Body of pancreas (tissue), 4 donors: ENCODE measurements at places on chromosomes 12 and 14. TPM values are rescaled to one million over a fixed set of nuclear protein-coding genes. Genes with fewer than 3 reads are reported as not detected.
A peak's percentile ranks its signal among the peaks of the same experiment; 100 is the strongest.

DNA sequence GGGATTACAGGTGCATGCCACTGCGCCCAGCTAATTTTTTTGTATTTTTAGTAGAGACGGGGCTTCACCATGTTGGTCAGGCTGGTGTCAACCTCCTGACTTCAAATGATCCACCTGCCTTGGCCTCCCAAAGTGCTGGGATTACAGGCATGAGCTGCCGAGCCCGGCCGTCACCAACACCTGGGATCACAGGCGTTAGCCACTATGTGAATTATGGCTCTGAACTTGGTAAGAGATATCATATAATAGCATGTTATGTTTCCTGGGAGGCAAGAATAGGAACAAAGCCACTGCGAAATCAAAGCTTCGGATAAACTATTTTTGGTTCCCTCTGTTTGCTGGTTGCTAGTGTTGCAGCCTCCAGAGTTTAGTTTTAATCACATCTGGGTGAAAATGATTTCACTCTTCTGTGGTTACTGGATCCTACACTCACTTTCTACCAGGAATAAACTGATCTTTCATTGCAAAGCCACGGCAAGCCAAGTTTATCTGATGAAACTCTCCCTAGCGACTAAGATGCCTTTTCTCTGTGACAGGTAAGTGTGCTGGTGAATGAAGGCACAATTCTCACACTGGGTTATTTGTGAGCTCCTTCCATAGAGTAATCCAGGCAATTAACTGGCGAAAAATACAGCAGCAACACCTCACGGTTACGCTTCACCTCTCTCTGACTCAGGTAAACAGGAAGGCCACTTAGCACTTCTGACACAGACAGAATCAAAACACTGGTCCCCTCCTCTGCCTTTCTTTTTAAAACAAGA, 16.7 kb downstream of the SNRNP35 start:
- peaks cover 2% of the 10 kb centered on the region for H3K36me3 ChIP-seq
- DNase-seq, result no peak
- no peak overlapping the region for H3K27ac ChIP-seq
- H3K4me1 ChIP-seq, result no peaks in the 10 kb centered on the region
- no peak overlapping the region for H3K4me3 ChIP-seq

- no peak for DNase-seq
- no peak overlapping the region for H3K4me3 ChIP-seq
- no peaks in the 10 kb centered on the region for H3K27me3 ChIP-seq
- H3K4me1 ChIP-seq, result no peaks in the 10 kb centered on the region
- no peak overlapping the region for H3K27ac ChIP-seq
These were observed 70.5 kb downstream of the TBC1D30 start for GRCh38 chr12:64894827-64895475.

DNA sequence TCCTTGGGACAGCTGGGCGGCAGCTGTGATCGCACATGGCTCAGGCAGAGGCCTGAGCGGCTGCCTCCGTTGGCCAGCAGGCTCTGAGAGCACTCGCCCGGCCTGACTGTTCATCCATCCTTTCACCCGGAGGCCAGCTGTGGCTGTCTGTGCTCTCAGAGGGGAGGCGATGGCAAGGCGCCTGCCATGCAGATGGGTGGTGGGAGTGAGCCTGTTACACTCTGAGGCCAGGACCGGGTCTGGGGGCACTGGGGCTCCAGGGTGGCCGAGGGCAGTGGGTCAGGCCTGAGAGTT, 292.3 kb downstream of the TMEM121 start:
- DNase-seq, result no peak
- no peak overlapping the region for H3K27ac ChIP-seq
- H3K36me3 ChIP-seq, result no peaks in the 10 kb centered on the region
- H3K4me1 ChIP-seq, result no peaks in the 10 kb centered on the region

Gene HOXC10
- total RNA-seq, result not detected

DNA sequence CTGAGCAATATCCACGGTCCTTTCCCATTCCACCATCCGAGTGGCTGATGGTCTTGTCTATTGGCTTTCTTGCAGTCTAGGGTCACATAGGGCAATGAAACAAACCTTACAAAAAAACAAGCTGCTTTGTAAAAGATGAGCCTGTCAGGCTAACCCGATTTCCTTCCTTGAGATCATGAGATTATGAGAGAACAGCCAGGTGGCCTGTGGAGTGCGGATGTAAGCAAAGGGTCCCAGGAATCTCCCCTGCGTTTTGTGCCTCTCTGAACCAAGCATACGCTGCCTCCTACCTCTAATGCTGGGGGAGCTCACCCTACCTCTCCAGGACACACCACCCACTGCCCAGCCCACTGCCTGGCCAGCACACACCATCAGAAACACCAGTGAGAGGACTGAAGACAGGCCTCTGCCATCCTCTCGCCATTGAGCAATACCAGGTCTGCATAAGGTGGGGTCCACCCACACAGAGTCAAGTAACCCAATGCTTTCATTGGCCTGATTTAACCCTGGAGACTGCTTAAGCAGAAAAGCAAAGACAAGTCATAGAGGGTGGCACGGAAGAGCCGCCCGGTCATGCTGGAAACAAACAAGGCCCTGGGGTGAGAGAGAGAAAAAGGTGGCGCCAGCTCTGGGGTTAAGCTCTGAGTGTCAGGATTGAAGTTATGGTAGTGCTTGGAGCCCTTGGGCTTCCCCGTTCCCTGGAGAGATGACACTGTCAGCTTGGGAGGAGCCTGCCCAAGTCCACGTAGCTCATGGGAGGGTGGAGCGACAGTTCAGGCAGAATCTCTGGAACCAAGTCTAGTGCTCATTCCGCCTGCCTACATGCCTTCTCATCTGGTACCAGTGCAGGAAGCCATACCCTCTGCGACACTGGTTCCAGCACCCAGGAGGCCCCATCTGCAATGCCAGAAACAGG, 46.6 kb downstream of the CALM1 start:
- DNase-seq, result no peak
- H3K36me3 ChIP-seq, result no peaks in the 10 kb centered on the region
- no peak overlapping the region for H3K4me3 ChIP-seq

Gene LTBR
- 111 TPM for total RNA-seq

Gene CLEC4D
- not detected for total RNA-seq

DNA sequence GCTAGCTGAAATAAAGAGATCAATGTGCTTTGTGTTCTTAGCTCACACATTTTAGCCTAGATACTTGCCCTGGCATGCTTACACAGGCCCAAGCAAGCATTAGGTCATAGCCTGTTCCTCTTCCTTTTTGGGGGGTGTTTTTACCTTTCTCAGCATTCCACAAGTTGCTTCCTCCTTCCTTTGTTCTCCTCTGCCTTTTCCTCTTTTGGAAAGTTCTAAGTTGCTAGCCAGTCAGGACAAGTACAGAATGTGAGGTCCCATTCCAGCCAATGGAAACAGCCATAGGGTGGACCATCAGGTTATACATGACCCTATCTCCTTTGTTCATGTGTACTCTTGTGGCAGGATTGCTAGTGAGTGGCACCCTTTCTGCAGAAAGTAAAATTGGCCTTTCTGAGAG, 154.9 kb downstream of the RASSF9 start:
- H3K27me3 ChIP-seq, result no peaks in the 10 kb centered on the region
- DNase-seq, result no peak
- H3K27ac ChIP-seq, result no peak overlapping the region
- no peak overlapping the region for H3K4me3 ChIP-seq

DNA sequence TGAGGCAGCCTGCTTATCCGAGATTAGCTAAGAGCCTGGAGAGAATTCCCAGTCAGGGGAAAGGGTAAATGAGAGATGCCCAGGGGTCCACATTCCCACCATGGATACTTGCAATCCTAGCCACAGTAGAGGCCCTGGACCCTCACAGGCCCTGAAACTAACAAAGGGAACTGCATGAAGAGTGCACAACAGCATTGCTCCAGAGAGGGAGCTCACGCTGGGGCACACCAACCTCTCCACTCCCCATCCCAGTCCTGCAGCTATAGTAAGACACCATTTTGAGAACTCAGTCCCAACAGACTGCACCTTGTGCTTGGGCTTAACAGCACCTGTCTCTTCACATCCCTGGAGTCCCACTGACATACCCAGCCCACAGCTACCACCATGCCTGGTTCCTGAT, 30.5 kb downstream of the CEP83 start:
- H3K27me3 ChIP-seq, result no peaks in the 10 kb centered on the region
- H3K27ac ChIP-seq, result no peak overlapping the region
- H3K36me3 ChIP-seq, result no peaks in the 10 kb centered on the region
- H3K4me1 ChIP-seq, result peaks cover 28% of the 10 kb centered on the region
- H3K4me3 ChIP-seq, result no peak overlapping the region

DNA sequence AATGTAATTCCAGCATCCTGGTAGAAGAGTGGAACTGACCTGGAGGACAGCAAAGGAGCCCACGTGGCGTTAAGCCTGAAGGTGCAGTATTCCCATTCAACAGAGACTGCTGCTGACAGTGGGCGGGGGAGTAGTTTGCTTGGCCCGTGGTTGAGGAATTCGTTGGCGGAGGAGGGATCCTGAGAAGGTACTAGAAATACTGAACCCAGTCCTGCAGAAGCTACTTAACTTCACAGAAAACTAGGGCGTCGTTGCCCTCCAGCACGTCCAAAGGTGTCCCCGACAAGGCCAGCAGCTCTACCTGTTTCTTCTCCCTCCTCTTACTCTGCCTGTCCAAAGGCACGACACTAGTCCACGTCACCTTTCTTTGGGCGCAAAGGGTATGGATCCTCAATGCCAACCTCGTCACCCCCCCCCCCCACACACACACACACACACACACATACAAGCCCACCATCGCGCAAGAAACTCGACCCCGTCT, 303 bp downstream of the PUS7L start:
- no peaks in the 10 kb centered on the region for H3K36me3 ChIP-seq
- H3K27ac ChIP-seq, result peak overlapping the region; percentile 59
- H3K4me3 ChIP-seq, result peak overlapping the region; percentile 38
- no peaks in the 10 kb centered on the region for H3K27me3 ChIP-seq
- H3K4me1 ChIP-seq, result peaks cover 59% of the 10 kb centered on the region

Gene PLEKHH1
- total RNA-seq, result 54.7 TPM

Gene ARHGAP5
- total RNA-seq, result 58.4 TPM

DNA sequence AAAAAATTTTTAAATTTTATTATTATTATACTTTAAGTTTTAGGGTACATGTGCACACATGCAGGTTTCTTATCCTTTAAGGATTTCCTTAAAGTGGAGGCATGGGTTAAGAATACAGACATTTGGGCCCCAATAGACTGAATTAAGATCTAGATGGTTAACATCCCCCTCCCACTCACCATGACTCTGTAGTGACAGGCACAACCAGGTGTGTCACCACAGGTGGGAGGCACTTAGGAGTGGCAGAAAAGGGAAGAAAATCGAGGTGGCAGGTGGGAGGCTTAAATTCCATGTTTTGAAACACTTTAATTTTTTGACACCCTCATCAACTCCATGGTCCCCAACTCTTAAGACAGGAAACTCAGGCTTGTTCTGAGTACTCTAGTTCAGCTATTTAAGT, 37.6 kb upstream of the GRIP1 start:
- no peaks in the 10 kb centered on the region for H3K27me3 ChIP-seq
- H3K4me3 ChIP-seq, result no peak overlapping the region
- no peaks in the 10 kb centered on the region for H3K36me3 ChIP-seq
- no peak for DNase-seq

Gene CLEC7A
- total RNA-seq, result 5.7 TPM

Gene LHX5
- total RNA-seq, result not detected

DNA sequence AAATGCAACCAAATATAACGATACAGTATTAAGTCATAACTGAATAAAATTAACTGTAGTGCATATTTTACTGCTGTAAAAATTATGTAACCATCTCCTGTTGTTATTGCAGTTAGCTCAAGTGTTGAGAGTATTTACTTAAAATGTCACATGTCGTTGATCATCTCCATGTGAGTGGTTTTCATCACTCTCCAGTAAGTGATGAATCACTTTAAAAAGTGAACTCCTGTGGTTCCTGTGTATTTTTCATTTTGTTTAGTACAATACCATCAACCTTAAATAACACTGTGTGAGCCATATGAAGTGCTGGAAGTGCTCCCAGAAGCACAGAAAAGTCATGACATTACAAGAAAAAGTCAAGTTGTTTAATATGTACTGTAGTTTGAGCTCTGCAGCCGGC, 104.7 kb upstream of the SLCO1B1 start:
- H3K36me3 ChIP-seq, result no peaks in the 10 kb centered on the region
- H3K4me3 ChIP-seq, result no peak overlapping the region
- H3K27me3 ChIP-seq, result no peaks in the 10 kb centered on the region

DNA sequence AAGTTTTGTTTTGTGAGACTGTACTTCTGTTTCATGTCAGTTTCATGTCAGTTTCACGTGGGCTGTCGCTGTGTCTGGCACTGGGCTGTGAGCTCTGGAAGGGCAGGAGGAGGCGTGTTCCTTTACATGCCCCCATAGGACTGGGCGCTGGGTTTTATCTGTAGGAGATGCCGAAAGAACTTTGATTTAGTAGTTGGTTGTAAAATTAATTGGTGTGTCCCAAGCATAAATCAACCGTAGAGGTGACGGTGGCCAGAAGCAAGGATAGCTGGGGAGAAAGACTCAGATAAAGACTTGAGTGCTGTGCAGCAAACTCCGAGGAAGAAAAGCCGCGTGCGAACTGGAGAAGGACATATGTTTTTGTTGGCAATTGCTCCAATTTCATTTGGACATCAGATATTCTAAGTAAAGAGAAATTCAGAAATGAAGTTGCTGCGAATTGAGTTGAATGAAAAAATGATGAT, 182.5 kb downstream of the VRK1 start:
- DNase-seq, result no peak
- no peak overlapping the region for H3K4me3 ChIP-seq
- H3K4me1 ChIP-seq, result no peaks in the 10 kb centered on the region
- H3K36me3 ChIP-seq, result no peaks in the 10 kb centered on the region
- H3K27me3 ChIP-seq, result no peaks in the 10 kb centered on the region
- H3K27ac ChIP-seq, result no peak overlapping the region

- no peak overlapping the region for H3K27ac ChIP-seq
- no peaks in the 10 kb centered on the region for H3K4me1 ChIP-seq
- no peak for DNase-seq
- H3K27me3 ChIP-seq, result no peaks in the 10 kb centered on the region
- H3K36me3 ChIP-seq, result no peaks in the 10 kb centered on the region
These were observed 28.3 kb downstream of the PHLDA1 start for GRCh38 chr12:76003355-76003638.

Gene OR4E2
- total RNA-seq, result not detected

GRCh38 chr14:75604979-75605851, 26.8 kb downstream of the FLVCR2 start:
- H3K4me1 ChIP-seq, result no peaks in the 10 kb centered on the region
- H3K27me3 ChIP-seq, result no peaks in the 10 kb centered on the region
- H3K36me3 ChIP-seq, result no peaks in the 10 kb centered on the region
- no peak overlapping the region for H3K27ac ChIP-seq

- peaks cover 31% of the 10 kb centered on the region for H3K4me1 ChIP-seq
- peak; percentile 94 for DNase-seq
- no peak overlapping the region for H3K4me3 ChIP-seq
- H3K36me3 ChIP-seq, result no peaks in the 10 kb centered on the region
These were observed 21.1 kb downstream of the KRT18 start for GRCh38 chr12:52969828-52970569.
